NCI-H1417 treated with DMSO at 0.1 percent for 48 hours (cell line): ENCODE measurements at places on chromosomes 5 and 9.

DNA sequence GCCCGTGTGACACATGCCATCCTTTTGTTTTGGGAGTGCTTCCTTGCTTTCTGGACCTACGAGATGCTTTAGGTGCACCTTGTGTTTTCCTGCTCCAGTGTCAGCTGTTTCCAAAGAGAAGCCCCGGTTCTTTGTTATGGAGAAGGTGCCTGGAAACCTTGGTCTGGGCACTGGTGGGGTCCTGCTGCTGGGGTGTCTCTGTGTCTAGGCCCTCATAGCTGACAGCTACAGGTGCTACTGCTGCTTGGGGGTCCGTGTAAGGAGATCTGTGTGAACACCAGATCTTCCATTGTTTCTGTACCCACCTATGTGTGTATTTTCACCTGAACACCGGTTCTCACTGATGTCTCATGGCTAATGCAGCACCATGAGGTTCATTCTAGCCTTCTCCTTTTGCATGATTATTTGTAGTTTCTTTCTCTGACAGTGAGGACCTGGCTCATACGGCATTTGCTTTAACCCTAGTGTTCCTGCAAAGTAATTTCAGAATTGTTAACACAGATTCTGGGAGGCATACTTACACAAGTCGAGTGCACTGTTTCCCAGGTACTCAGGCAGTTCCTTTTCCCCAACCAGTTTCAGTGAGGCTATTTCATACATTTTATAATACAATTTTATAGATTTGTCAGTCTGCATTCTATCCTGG, 13.2 kb upstream of the FAM120AOS start:
- no peak for DNase-seq

DNA sequence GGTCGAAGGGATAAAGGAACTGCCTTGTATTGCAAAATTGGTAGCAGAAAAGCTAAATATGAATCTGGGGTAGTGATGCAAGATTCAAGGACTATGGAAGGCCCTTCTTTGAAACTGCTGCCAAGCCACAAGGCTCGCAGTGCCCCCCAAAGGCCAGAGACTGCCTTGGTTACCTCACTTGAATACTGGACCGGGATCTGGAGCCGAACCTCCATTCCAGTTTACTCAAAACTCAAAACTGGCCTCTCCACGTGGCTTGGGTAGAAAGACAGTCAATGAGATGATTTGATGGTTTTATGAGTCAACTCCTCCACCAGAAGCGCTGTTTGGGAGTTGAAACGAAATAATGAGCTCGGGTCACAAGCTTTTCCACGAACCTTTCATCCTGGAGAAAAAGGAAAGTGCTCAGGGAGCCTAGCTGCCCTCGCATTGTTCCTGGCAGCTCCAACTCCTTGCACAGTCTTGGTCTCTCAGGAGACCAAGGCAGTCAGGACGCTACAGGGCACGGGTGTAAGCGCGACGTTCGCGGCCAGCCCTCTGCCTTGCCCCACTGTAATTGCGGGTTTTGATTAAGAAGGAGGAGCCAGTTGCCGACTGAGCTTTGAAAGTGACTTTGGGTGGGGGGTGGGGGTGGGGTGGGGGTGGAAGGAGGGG, 2.8 kb downstream of the ST8SIA4 start:
- DNase-seq = no peak

GRCh38 chr5:39437467-39437866, 12.7 kb upstream of the DAB2 start:
- no peak for DNase-seq

DNA sequence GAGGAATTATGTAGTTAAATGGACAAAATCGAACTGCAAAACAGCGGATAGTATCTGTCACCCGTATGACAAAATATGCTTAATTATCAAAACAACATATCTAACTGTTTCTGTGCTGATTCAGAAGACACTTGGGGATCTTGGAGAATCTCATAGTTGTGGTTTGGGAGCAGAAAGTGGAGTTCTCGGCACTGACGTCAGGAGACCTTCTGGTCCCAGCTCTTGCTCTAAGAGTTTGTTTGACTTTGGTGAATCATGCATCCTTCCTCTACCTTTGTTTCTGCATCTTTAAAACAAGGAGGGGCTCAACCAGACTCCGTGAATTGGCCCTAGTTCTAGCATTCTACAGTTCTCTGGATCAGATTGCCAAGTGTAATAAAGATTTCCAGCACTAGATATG, 37.0 kb upstream of the TAF1L start:
- DNase-seq = no peak

- DNase-seq = no peak
Measured at GRCh38 chr9:69918322-69918721, 97.7 kb downstream of the CFAP95 start.
